ENCODE measurements at places on chromosomes 7 and 10. TPM values are rescaled to one million over a fixed set of nuclear protein-coding genes. Genes with fewer than 3 reads are reported as not detected.
A peak's percentile ranks its signal among the peaks of the same experiment; 100 is the strongest.

Gene TRDMT1
- total RNA-seq: 19.2 TPM

DNA sequence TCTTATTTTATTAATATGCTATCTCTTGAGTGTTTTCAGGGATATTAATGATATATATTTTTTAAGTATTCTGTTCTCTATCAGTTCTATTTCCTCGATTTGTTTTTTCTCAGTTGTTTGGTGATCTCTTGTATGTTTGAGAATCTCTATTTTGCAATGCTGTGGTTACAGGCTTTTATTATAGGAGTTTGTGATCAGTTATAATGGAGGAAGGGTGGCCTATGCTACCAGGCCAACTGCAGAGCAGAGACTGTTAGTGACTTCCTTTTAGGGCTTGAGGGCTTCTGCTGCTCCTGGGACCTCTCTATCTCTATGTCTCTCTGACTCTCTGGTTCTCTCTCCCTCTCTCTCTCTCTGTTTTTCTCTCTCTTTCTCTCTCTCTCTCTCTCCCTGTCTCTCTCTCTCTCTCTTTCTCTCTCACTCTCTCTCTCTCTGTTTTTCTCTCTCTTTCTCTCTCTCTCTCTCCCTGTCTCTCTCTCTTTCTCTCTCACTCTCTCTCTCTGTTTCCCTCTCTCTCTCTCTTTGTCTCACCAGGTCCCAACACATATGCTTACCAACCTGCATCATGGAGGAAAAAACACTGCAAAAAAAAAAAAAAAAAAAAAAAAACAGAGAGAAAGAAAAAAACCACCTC is 69.4 kb upstream of the CAV2 start:
- DNase-seq: no peak

- DNase-seq: no peak
Observed at GRCh38 chr10:80720549-80720948, 182.8 kb downstream of the SH2D4B start.

- no peak for DNase-seq
Observed at GRCh38 chr10:43138757-43139241, 554 bp downstream of the CSGALNACT2 start.

GRCh38 chr7:73717025-73717807 is 2.3 kb downstream of the STX1A start:
- no peak for DNase-seq

- no peak for DNase-seq
Observed at GRCh38 chr10:10223131-10223530, 794.5 kb upstream of the CELF2 start.

GRCh38 chr10:75191821-75192568 is 18.6 kb upstream of the VDAC2 start:
- DNase-seq: peak; percentile 55

- no peak for DNase-seq
Observed at GRCh38 chr10:86104156-86104555, 262.4 kb downstream of the GRID1 start.

GRCh38 chr7:93354815-93355214 is 122.6 kb downstream of the VPS50 start:
- DNase-seq: no peak

Gene FAM221A
- total RNA-seq: 11.5 TPM

DNA sequence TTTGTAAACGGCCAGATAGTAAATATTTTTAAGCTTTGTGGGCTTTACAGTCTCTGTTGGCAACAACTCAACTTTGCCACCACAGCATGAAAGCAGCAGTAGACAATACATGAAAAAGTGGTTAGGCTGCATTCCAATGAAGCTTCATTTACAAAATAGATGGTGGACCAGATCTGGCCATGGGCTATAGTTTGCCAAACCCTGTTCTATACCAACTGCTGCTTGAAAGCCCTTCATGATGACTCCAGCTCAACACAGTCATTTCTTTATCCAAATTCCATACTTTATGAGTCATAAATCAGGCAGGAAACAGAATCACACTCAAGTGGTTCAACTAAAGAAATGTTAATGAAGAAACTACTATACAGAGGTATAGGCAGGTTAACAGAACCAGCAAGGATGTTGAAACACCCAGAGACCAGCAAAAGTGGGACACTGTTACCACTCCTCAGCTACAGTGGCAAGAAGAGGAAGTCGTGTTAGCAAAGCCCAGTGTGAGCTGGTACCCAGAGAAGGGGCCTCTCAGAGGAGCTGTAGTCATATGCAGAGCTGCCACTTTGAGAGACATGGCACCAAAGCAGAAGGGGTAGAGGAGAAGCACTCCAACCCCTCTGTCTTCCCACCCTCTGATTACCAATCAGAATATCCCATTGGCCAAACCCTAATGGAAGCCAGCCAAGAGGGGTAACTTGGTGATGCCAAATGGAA is 72.5 kb downstream of the PRLHR start:
- no peak for DNase-seq

GRCh38 chr7:44291733-44292419 is 33.5 kb downstream of the CAMK2B start:
- DNase-seq: peak; percentile 2

DNA sequence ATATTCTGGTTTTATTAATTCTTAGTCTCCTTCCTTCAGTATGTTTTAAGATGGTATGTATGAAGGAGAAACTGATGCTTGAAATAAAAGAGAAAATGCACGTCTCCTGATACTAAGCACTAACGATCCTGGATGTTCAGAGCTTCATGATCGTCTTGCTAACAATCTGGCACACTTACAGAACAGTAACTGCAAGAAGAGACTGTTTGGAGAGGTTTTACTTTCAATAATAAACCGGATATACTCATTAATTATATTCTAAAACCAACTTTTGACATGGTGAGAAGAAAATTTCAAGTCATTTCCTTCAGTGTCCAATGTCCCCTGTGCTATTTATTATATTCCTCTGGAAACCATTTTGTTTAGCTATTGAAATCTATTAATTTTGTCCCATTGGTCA is 251.0 kb downstream of the NXPH1 start:
- no peak for DNase-seq

- DNase-seq: no peak
Observed at GRCh38 chr7:123201901-123202300, 2.1 kb upstream of the SLC13A1 start.

Gene C7orf57
- 0.76 TPM for total RNA-seq

DNA sequence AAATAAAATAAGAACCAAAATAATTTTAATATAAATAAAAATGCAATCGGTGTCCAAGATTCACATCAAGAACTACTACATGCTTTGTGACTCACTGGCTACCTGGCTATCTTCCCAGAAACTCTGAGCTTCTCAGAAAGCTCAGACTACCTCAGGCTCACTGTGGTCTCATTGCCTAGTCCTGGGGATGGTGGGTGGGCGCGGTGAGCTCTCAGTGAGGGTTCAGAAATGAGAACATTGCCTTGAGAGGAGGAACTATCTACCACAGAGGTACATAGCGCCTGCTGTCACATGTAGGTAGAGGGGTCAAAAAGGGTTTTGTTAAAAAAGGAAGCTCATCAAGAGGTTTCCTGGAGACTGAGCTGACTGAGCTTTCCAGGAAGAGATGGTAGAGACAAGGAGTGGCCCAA is 108.0 kb downstream of the WDFY4 start:
- no peak for DNase-seq

DNA sequence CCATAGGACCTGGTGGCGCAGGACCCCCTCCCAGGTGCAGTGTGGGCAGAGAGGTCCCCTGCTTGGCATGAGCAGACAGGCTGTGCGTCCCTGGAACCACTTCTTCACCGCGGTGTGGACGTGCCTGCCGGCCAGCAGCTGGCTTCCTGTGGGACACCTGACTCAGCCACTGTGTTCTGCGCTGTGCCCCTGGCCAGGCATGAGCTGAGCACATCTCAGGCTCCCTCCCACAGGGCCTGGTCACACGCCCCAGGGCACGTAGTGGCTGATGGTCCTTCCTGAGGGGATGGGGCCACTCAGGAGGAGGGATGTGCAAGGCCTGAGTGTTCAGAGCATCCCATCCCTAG is 3.5 kb upstream of the DEPP1 start:
- peak; percentile 57 for DNase-seq

- no peak for DNase-seq
Observed at GRCh38 chr10:120657371-120657770, 193.8 kb upstream of the WDR11 start.

Gene LIPK
- total RNA-seq: not detected

Gene FAM25G
- not detected for total RNA-seq

Gene HSPB1
- 795 TPM for total RNA-seq

GRCh38 chr7:1893036-1893435 is 223.0 kb downstream of the ELFN1 start:
- DNase-seq: no peak

- DNase-seq: no peak
Observed at GRCh38 chr10:114638821-114639625, 19.1 kb downstream of the ABLIM1 start.

- no peak for DNase-seq
Observed at GRCh38 chr7:152354061-152354460, 81.7 kb downstream of the KMT2C start.

DNA sequence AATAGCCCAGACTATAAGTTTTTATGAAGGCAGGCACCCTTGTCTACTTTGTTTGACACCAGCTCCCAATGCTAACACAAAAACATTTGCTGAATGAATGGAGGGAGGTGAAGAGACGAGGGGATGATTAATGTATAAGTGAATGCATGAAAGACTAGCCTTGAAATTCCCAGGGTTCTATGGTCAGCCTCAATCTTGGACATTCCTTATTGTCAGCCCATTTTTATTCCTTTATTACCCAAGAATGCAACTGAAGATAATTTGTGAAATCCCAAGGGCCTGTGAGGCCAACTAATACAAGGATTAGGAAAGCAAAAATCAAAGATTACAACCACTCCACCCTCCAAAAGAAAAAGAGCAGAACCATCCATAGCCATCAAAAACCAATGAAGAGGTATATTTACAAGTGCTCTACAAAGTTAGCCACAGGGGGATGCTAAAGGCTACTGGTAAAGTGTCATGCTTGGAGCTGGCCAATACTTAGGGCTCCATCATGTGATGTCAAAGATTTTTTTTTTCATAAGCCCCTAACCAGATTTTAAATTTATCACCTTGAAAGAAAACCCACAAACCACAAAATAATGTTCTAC is 40.0 kb upstream of the ASAH2 start:
- no peak for DNase-seq

Gene VAX1
- not detected for total RNA-seq

Gene TAS2R41
- not detected for total RNA-seq

Gene HOXA6
- 15.3 TPM for total RNA-seq

DNA sequence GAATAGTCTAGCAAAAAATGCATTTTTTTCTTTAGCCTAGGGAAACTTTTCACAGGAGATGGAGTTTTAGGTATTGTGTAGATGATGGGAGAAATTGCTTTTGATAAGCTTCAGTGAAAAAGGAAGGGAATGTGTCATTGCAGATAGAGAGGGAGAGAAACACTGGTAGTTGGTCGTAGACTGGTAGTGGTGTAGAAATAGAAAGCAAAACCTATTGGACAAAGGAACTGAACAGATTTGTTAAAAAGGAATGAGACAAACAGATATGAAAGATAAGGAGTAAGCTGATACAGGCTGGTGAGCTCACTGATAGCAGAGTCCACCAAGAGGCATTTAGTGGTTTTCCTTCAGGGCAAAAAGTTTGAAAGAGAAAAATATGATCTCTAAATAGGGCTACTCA is 94.3 kb downstream of the ZEB1 start:
- DNase-seq: no peak

Gene GNGT1
- total RNA-seq: not detected

DNA sequence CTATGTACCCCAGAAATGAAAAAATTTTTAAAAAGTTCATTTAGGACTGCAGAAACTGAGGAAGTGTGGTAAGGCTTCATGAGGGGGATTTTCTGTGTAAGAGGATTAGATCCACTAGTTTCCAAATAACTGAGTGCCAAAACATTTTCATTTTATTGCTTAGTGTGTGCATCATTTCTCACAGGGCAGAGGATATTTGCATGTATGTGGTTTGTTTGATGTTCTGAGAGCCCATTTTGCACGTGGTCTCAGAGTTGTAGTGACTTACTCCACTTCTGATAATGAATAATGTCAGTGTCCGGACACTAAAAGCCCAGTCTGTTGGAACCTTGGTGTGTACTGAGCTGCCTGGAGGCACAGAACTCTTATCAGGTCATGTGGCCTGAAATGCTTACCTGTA is 299.9 kb downstream of the AUTS2 start:
- DNase-seq: no peak

DNA sequence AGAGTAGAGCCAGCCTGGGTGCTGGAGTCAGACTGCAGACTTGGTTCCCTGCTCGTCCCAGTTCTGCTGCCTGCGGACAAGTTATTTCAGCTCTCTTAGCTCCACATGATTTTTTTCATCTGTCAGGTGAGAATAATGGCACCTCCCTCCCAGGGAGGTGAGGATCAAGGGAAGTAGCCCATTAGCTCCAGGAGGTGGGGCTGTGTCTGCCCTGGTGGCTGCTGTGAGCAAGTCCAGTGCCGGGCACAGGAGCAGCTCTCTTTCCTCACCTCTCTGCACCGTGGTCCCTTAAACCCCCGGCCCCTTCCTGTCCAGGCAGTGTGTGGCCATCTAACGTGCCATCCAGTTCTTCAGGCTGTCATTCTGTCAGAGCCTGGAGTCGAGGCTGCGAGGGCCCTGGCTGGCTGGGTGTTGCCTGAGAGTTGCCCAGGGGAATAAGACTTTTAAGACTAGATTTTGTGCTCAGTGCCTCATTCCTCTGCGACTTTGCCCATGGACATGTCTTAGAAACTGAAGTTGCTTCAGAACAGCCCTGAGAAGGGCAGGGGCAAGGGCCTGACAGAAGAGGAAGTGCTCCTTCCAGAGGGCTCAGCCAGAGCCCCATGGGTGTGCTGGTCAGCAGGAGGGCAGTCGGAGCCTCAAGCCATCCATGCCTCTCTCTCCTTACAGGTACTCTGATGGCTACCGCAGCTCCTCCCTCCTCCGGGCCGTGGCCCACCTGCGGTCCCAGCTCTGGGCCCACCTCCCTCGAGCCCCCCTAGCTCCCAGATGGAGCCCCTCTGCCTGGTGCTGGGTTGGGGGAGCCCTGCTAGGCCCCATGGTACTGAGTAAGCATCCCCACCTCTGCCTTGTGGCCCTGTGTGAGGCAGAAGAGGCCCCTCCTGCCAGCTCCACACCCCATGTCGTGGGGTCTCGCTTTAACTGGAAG is 5.0 kb downstream of the ABCB8 start:
- no peak for DNase-seq

DNA sequence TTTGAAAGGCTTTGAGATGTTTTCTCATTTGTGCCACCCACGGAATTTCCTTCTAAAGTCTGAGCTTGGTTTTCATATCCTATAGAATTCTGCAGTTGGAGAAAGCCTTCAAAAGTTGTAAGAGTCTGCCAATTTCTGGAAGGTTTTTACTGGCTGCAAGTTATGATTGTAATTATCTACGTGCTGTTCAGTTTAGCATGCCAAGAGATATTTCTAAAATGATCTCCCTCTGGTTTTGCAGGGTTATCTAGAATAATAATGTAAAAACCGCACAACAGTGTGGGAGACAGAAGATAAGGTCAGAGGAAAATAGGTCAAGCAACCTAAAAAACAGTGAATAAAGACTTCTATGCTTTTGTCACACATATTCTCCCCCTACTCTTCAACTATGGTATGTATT is 69.3 kb downstream of the MTERF1 start:
- DNase-seq: no peak
